CD4-positive, CD25-positive, alpha-beta regulatory T cell (primary cell): ENCODE measurements at places on chromosomes 12 and 14.

DNA sequence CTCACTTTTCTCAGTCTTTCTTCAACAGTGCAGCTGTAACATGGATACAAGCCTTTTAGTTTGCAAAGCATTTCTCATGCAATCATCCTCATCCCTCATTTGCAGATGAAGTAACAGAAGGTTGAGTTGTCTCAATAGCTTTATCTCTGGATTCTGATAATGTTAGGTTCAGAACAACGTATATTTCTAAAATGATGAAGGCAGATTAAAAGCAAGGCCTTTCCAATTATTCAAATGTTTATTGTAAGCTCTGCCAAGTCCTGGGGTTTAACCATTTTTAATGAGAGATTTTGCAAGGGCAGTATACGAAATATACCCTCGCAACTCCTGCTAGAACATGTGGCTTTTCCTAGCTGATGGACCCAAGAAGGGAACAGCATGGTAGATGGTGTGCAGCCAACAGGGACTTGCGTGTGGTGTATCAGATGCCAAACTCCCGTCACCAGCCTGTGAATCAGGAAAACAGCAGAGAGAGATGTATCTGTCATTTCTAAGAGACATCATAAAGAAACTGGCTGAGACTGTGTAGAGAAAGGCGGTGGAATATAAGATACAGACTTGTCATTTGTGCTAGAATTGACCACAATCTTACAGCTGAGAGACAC lies 319.7 kb downstream of the MED13L start:
- no peak for DNase-seq

DNA sequence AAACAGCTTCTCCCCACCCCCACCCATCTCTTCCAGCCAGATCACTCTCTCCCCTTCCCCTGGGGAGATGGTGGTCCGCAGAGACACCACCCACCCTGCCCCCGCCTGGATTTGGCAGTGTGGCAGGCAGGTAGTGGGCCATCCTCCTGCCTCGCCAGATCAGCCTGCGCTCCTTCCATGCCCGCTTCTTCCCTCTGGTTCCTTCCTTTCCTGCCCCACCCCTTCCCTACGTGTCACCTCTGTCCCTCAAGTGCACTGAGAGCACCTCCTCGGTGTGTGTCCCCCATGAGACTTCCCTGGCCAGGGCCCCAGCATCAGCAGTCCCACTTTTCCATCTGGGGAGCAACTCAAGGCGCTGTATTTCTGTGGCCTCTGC lies 632 bp downstream of the NYNRIN start:
- DNase-seq = no peak

DNA sequence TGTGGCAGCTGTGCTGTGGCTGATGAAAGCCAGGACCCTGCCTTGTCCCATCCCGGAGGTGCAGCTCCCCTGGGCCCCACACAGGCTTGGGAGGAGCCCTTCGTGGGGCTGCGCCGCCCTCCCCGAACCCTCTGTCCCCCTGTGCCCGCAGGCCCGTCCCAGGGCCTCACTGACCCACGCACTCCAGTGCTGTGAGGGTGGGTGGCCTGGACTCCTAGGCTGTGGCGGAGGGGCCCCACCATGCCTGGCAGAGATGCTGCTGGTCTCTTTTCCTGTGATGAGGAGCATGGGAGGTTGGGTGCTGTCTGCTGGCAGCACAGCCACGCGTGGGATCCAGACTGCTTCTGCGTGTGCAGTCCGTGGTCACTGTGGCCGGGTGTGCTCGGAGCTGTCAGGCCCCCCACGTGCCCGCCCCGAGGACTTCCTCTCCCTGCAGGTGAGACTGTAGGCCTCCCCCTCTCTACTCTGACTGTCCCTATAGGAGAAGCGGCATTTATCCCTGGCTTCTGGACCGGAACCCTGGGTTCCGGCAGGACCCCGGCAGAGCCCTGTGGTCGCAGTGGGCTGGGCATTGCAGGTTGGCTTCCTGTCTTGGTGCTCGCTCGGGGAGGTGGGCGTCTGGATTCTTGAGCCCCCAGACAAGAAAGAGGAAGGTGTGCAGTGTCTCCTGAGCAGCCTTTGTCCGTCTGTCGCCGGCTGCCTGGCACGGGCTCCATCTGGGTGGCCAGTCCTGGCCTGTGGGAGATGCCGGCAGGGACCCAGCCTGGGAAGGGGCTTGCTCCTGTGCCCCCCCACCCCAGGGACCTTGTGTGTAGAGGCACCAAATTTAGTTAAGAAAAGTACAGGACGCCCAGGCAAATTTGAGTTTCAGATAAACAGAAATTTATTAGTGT lies 2.3 kb downstream of the MTA1 start:
- DNase-seq = no peak

DNA sequence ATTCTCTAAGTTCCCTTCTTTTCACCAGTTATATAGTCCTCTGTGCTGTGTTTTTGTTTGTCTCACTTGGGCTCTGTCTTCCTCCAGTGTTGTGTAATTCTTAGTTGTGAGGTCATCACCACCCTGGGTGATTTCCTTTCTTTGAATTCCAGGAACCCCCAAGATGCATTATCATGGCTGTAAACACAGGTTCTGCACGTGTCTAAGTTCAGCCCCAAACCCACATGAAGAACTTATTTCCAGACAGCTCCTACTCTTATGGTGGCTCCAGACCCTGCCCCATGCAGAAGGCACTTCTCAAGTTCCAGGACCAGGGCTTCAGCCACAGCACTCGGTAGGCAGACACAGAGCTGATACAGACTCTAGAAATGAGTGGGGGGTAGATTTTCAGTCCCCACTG lies 560.5 kb downstream of the BCL11B start:
- DNase-seq = peak; percentile 89

GRCh38 chr14:88170333-88170732 lies 152.7 kb downstream of the KCNK10 start:
- DNase-seq = no peak

DNA sequence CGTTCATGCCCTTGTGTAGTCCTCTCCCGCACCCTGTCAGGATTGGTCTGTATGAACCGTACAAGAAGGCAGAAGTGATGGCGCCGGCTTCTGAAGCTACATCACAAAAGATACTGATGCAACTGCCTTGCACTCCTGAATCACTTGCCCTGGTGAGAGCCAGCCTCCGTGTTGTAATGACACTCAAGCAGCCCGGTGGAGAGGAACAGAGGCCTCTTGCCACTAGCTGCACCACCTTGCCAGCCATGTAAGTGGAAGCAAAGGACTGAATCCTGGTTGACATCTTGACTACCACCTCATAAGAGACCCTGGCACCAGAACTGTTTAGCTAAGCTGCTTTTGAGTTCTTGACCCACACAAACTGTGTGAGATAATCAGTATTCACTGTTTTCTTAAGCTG lies 266.0 kb downstream of the ERC1 start:
- no peak for DNase-seq

DNA sequence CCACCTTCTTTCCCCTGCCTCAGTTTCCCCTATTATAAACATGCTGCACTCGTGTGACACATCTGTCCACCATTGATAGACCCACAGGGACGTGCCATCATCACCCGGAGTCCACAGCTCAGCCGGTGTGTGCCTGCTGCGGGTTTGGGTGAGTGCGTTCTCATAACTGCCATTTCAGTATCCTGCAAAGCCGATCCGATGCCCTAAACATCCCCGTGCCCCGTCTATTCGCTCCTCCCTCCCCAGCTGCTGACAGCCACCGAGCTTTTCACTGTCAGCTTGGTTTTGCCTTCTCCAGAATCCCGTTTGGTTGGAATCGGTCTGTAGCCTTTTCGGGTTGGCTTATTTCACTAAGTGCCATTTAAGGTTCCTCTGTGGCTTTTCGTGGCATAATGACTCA lies 3.9 kb downstream of the LRCOL1 start:
- no peak for DNase-seq

DNA sequence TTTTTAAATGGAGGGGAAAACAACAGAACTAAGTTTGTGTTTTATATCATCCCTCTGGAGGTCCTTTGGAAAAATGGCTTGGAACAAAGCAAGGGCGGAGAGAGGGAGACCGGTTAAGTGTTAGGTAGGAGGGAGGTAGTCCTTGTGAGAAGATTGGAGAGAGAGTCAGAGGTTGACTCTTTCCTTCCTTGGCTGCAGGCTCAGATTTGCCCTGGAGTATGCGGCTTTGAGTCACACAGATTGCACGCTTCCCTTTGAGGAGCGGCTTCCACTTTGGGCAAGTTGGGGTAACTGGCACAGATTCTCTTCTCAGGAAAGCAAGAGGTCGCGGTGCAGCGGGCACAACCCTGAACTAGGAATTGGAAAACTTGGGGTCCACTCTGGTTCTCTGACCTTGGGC lies 9.9 kb downstream of the SOCS2 start:
- no peak for DNase-seq

DNA sequence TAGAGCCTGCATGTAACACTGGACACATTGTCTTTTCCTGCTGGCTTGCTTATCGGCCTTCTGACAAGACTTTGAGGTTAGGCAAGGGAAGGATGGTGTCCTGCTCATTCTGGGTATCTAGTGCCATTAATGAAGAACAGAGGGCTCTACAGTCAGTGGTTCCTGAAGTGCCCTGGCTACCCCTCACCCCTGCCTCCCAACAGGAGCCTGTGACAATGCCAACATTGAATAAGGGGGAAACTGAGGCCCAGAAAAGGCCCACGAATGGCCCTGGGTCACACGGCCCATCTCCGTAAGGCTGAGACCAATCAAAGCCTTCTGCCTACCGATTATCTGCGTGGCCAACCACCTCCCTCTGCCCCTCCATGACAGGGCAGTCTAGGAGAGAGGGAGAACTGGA lies 2.1 kb downstream of the IFI27L2 start:
- no peak for DNase-seq

DNA sequence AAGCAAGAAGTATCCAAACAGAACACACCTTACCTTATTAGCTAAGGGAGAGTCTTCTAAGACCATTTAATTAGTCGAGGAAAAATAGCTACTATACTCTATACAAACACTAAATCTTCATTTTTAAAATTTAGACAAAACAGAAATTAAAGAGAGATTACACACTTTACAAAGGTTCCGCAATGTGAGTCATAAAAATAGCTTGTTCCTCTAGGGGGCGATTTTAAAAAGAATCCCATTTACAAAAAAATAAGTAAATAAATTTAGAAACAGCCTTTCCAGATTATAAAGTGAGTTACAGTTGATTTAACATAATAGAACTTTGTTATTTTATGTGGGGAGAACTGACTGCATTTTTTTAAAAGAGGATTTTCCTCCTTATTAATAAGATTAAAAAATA lies 201.6 kb downstream of the PAX9 start:
- DNase-seq = no peak

GRCh38 chr12:80912901-80913770 lies 24.6 kb downstream of the LIN7A start:
- no peak for DNase-seq

GRCh38 chr12:90515199-90516175 lies 439.5 kb downstream of the CCER1 start:
- no peak for DNase-seq

DNA sequence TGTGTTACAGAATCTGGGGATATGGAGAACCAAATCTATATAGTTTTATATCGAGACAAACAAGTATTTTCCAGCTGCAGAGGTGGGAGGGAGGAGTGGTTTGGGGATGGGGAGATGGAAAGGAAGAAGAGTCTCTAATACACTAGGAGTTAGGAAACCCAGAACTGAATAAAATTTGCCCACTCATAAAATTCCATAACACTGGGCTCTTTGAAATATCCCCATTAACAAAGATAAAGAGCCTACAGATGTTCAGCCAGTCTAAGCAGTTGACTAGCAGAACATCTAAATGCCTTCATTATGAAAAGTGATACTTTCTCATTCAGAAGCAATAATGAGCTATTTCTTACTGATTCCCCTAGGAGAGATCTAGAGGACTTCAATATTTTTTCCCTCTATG lies 151.7 kb upstream of the GZMB start:
- DNase-seq = no peak

DNA sequence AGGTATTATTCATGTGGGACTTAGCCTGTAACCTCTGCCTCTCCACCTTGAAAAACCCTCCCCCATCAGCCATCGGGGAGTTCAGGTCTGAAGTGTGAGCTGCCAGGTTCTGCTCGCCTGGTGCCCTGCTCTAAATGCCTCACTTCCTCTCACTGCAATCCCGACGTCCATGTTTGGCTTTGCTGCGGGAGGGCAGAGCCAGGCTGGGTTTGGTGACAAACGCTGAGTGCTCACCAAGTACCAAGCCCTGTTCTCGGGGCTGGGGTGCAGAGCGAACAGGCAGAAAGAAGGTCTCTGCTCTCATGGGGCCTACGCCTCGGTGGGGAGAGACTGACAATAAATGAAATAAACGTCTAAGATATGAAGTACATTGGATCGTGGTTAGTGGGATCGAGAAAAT lies 2.1 kb upstream of the ADGRD1 start:
- no peak for DNase-seq

- no peak for DNase-seq
Measured at GRCh38 chr12:117192057-117192456, 1.8 kb upstream of the FBXO21 start.

- DNase-seq = no peak
Measured at GRCh38 chr12:43318021-43318420, 234.0 kb downstream of the ADAMTS20 start.

DNA sequence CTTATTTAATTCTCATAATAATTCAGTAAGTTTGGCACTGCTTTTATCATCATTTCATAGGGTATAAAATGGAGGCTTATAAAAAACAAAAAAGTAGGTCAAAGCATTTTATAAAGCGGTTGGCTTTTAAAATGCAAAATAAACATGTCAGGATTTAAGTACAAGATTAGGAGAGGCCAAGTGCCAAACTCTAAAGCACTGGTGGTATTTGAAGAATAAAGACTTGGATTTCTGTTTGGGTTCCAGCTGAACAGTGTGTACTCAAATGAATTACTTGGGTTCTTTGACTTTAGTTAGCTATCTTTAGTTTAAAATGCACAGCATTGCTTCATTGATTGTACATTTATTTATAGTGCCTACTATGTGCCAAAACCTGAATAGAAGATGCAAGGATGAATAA lies 966.6 kb upstream of the SEL1L start:
- DNase-seq = no peak

- DNase-seq = no peak
Measured at GRCh38 chr12:82149045-82149444, 209.1 kb downstream of the CCDC59 start.

DNA sequence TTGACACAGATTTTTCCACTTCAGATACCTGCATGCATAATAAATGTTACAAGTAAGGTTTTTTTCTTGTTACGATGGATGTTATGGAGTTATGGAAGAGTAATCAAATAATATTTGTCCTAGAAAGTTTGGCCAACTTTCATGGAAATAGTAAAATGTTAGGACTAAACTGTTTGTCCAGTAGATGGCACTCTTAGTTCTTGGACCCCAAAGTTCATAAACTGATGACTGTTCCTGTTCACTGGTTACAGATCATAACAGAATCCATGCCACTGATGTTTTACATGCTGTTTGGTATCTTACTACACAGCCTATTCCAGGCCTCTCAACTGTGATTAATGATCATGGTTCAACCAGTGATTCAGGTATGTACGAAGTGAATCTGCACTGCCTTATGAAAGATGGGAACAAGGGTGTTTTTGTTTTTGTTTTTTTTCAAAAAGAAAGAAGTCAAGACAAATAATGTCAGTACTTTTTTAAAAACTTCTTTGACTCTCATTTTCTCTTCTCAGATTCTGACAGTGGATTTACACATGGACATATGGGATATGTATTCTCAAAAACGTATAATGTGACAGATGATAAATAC lies 48.8 kb upstream of the SLCO1C1 start:
- no peak for DNase-seq
